ENCODE measurements at places on chromosomes 2 and 18.
A peak's percentile ranks its signal among the peaks of the same experiment; 100 is the strongest.

GRCh38 chr2:28168376-28168775 is 224.3 kb upstream of the FOSL2 start:
- no peak for DNase-seq

GRCh38 chr18:36451454-36452251 is 154.1 kb downstream of the FHOD3 start:
- no peak for DNase-seq

DNA sequence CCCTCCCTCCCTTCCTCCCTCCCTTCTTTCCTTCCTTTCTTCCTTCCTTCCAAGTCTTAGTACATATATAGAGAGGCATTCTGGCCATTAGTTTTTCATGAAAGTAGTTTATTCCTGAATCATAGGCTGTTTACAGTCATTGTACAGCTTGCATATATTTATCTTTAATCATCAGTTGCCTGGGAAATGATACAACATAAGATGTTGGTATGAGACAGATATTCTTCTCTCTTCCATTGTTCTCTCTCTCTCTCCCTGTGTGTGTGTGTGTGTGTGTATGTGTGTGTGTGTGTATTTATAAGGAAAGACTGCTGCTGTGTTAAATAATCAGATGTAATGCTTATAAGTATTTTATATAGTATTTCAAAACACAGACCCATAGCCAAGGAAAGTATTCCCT is 289.8 kb upstream of the UBE2E3 start:
- no peak for DNase-seq

- DNase-seq = no peak
These were observed 47.8 kb downstream of the TGFA start for GRCh38 chr2:70505613-70506391.

GRCh38 chr18:48913775-48914174 is 37.0 kb downstream of the SMAD7 start:
- DNase-seq = no peak

DNA sequence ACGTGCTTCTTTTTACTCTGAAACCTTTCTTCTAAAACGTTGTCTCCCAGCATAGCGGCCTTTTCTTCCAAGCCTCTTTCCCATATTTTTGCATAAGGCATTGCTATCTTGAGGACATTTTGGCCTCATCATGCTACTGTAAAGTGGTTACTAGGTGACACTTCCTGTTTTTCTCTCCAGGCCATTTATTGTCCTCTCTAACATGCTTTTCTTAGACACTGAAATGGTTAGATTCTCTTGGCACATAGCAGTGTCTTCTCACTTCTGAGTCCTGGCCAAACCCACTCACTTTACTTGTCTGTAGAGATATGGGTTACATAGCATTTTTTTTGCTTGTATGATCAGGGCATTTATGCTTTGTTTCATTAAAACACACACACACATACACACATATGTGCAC is 50.1 kb upstream of the KCNH7 start:
- DNase-seq = peak; percentile 24

DNA sequence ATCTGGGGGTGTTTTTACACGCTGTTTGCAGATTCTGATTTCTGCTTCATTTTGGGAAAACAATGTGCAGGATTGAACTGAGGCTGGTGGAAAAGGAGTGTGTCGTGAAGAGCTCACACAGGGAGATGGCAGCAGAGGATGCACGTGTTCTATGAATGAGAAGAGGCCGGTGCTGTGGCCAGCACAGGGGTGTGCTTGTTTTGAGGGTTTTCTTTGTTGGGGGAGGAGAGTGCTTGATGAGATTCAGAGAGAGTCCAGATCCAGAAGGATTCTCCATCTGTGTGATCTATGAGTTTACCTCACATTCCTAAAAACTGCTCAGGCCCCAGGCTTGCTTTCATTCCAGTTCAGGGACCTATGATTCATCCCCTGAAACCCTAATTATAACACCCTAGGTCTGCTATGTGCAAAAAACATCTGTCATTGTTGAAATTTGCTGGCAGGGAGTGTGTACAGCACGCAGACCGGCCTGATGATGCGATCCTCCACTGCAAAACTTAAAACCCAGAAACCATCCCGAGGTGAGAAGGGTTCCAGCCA is 12.1 kb downstream of the TGFA start:
- DNase-seq = no peak

GRCh38 chr18:56831988-56832387 is 180.8 kb downstream of the WDR7 start:
- no peak for DNase-seq

DNA sequence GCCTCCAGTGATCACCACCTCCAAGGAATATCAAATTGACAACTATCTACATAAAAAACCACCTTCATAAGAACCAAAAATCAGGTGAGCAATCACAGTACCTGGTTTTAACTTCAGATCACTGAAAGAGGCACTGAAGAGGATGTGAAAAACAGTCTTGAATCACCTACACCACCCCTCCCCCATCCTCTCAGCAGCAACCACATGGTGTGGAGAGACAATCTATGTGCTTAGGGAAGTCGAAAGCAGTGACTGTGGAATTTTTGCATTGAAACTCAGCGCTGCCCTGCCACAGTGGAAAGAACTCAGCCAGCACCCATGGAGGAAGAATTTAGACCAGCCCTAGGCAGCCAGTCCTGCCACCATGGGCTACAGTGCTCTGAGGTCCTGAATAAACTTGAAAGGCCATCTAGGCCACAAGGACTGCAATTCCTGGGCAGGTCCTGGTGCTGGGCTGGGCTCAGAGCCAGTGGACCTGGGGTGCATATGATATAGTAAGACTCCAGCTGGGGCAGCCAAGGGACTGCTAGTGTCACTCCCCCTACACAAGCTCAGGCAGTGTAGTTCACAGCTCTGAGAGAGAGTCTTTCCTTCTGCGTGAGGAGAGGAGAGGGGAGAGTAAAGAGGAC is 75.6 kb downstream of the ATL2 start:
- DNase-seq = no peak

DNA sequence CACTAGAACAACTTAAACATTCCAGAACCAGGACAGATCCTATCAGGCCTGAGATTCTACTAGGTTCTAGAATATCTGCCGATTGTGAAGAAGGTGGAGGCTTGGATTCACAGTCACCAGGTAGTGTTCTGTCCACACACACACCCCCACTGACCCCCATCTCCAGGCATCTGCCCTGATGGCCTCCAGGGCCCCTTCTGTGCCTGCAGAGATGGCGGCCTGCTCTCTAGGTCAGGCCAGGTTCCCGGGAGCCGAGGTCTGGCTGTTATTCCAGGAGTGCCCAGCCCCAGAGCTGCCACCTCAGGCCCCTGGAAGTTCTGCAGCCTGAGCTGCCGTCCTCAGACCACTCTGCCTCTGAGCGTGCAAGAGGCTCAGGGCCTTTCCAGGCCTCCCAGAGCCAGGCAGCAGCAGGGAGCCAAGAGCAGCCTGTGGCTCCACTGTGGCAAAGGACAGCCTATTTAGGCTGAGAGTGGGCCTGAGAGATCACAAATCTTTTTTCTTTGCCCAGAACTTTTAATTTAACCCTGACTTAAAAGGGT is 96.2 kb upstream of the ASAP2 start:
- no peak for DNase-seq

GRCh38 chr2:98921062-98921461 is 15.0 kb downstream of the CRACDL start:
- DNase-seq = no peak

- peak; percentile 92 for DNase-seq
These were observed 15.2 kb upstream of the LBH start for GRCh38 chr2:30216157-30216556.

GRCh38 chr2:214904176-214904575 is 94.7 kb upstream of the BARD1 start:
- DNase-seq = no peak

GRCh38 chr2:176388861-176389260 is 119.6 kb downstream of the MTX2 start:
- DNase-seq = no peak

- peak; percentile 80 for DNase-seq
These were observed 67.5 kb downstream of the FASTKD2 start for GRCh38 chr2:206832873-206833272.

DNA sequence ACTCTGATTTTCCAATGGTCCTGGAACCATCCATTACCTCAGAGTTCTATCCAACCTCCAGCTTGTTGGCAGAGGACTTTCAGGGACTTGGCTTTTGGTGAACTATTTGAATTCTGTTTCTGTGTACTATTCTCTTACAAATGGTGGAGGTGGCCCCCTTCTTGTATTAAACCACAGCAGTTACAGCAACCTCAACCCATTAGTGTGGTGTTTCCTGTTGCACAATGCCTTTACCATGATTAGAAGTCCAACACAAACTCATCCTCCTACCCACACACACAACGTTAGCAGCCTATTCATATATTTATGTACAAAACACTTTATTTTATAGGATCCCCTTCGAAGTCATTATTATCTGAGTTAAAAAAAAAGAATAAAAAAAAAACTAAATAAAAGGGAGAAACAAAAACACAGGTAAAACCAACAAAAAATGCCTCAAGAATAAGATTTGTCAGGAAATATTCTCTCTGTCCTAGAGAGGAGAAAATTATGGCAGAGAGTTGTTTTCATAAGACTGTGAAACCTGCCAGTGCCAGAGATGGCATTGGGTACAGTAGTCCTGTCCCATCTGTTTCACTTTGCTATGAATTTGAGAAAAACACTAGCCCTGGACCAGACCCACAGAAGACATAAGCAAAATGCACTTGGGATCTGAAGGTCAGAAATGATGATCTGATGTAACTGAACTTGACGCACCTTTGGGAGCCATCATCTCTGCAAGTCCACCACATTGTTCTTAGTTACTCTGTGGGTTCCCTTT is 1896.0 kb upstream of the PIK3C3 start:
- no peak for DNase-seq

DNA sequence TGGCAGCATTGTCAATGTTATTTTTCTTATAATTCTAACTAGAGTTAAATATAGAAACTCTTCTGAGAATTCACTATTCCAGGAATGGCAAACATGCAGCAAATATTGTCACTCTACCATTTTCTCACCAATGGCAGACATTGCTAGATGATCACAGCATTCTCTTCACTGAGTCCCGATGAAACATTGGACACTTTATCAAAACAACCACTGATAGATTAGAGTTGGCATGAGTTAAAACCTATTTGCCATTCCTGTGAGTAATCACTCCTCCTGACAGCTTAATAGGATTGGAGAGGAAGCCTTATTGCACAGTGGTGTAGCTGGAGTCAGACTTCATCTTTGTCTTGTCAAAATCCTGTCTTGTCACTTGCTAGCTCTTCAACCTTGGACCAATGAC is 163.9 kb upstream of the THUMPD2 start:
- no peak for DNase-seq

Measured in muscle of leg (tissue), 16 donors.